ENCODE measurements at places on chromosomes 1 and 21.

DNA sequence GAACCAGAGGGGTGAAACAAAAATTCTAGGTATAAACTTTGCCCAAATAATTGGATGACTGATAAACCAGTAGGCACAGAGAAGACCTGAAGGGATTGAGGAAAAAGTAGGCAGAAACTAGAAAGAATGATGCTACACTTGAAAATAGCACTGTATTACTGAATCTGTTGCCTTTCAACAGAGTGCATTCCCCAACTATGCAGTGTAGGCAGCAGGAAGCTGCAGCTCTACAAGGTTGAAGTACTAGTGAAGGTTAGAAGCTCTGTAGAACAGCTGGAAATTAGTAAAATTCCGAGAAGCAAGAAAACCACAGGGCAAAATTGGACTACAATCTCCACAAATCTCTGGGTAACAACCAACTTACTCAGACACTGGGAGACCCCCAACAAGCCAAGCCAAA lies 27.4 kb downstream of the ZNF644 start:
- no peak for DNase-seq

DNA sequence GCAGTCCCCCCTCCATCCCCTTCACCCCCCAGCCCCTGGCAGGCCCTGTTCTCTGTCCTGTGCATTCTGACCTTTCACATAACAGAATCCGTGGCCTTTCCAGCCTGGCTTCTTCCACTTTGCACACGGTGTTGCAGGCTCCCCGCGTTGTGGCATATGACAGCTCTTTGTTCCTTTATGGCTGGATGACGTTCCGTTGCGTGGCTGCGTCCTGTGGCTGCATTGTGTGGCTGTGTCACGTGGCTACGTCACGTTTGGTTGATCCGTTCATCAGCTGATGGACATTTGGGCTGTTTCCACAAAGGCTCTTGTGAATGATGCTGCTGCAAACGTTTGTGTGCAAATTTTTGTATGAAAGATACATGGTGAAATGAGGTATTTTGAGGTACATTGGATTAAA lies 53.3 kb downstream of the PDE9A start:
- no peak for DNase-seq

DNA sequence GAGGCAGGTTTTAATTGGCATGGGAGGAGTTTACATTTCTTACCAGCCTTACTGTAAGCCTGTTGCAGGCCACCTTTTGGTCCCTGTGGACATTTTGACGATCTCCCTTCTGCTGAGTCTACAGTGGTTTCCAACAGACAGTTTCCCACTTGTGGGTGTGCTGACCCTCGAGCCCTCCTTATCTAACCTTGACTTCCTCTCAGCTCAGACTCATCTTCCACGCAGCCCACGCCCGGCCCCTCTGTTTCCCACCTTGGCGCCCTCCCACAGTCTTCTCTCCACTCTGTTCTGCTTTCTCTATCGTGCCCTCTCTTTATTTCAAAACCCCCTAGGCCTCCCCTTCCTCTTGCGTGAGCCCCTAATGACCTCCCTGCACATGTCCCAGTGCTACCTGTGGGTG lies 6.1 kb upstream of the ARL8A start:
- no peak for DNase-seq

- no peak for DNase-seq
Observed at GRCh38 chr1:248837045-248837780, 811 bp upstream of the ZNF672 start.

- no peak for DNase-seq
Observed at GRCh38 chr21:14259747-14260146, 43.8 kb downstream of the RBM11 start.

DNA sequence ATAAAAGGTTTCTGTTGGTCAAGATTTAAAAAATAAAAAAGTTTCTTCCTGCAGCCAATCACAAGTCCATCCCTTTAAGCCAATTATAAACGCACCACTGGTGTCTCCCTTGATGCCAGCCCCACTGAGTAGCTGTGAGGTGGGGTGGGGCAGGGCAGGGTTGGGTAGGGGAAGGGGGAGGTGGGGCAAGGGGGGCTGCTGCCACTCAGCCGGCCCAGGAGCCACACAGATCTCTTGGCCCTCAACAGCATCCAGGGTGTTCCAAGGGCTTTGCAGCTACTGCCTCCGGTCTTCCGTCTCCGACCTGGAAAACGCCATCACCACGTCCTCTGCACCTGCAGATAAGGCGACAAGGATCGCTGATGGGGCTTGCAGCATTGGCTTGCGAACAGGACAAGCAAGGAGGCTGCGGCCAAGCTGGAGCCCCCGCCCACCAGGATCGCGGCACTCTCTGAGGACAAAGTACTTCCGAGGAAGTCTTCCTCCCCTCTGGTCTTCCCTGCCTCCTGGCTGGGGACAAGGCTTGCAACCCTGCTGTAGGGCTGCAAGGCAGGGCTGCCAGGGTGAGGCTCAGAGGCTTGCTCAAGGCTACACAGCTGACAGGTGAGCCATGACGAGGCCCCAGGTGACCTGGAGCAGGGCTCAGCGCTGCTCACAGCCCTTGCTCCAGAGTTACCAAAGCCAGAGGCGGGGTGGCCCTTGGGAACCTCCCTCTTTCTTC lies 26.8 kb upstream of the CLSTN1 start:
- no peak for DNase-seq

DNA sequence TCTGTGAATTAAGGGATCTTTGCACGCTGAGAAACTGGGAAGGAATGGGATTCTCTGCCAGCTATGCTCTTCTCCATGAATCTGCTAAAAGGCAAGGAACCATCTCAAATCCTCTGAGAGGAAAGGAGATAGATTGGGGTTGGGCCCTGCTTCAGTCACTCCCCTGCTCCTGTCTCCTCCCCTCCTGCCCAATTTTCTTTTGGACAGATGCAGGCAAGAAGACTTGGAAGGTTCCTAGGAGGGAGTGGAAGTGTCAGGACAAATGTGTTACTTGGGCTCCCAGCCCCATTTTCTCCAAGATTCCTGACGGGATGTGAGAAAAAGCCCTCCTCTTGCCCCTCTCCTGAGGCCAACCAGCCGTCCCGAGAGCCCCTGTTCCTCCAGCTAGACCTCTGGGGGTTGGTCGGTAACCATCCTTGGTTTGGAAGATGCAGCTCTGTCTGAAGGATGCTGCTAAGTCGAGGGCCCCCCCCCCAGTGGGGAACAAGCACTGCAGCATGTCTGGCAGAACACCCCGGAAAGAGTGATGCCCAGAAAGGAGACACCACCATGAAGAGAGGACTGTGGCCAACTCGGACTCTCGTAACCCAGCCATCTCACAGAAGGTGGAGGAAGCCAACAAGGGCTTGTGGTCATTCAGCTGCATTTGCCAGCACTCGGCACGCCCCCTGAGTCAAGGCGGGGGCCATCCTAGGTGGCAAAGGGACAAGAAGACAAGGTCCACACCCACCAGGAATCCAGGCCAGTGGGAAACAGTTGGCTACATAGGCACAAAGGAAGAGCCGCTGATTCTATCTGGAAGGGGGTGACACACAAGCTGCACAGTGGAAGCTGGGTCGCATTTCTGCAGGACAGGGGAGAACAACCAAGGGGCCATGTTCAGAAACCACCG lies 43.7 kb downstream of the CDK18 start:
- no peak for DNase-seq

Data from activated T-helper 1 cell treated with Interleukin-2 at 50 U/mL for 16 hours (primary cell).